NCI-H510A treated with DMSO at 0.1 percent for 48 hours (cell line): ENCODE measurements at places on chromosomes 7 and 10.

DNA sequence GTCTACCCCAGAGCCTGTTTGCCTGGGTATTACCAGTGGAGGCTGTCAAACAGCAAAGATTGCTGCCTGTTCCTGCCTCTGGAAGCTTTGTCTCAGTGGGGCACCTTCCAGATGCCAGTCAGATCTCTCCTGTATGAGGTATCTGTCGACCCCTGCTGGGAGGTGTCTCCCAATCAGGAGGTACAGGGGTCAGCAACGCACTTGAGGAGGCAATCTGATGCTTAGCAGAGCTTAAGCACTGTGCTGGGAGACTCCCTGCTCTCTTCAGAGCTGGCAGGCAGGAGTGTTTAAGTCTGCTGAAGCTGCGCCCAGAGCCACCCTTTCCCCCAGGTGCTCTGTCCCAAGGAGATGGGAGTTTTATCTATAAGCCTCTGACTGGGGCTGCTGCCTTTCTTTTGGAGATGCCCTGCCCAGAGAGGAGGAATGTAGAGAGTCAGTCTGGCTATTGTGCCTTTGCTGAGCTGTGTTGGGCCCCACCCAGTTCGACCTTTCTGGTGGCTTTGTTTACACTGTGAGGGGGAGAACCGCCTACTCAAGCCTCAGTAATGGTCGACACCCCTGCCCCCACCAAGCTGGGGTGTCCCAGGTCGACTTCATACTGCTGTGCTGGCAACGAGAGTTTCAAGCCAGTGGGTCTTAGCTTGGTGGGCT lies 62.2 kb downstream of the PPP1R9A start:
- no peak for DNase-seq

- no peak for DNase-seq
Measured at GRCh38 chr7:142319970-142320369, 62.1 kb upstream of the PRSS58 start.

DNA sequence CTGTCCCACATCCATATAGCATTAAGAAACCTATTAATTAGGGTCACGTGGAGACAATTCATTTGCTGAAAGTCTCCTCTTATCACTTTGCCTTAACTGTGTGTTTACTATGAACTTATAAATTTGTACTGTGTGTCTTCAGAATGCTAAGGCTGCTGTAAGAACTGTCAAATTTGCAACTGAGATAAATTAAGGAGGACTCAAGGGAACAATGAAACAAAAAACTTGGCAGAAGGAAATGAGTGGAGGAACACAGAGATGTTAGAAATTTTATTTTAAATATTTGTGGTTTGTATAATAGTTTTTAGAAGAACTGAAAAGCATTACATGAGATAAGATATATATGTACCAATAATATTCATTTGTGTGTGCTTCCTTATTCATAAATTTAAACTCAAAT lies 1005.3 kb upstream of the SORCS1 start:
- DNase-seq = no peak

DNA sequence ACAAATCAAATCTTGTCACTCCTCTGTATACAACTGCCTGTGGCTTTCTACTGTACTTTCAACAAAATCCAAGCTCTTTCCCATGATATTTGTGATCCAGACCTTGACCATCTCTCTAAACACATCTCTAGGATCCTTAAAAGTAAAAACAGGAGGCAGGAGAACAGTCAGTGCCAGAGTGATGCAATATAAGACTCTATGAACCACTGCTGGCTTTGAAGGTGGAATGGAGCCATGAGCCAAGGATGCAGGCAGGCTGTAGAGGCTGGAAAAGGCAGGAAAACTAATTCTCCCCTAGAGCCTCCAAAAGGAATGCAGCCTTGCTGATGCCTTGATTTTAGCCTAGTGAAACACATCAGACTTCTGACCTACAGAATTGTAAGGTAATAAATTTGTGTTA lies 45.5 kb upstream of the LRRN3 start:
- no peak for DNase-seq

GRCh38 chr7:96953676-96954513 lies 51.5 kb upstream of the DLX6 start:
- no peak for DNase-seq

DNA sequence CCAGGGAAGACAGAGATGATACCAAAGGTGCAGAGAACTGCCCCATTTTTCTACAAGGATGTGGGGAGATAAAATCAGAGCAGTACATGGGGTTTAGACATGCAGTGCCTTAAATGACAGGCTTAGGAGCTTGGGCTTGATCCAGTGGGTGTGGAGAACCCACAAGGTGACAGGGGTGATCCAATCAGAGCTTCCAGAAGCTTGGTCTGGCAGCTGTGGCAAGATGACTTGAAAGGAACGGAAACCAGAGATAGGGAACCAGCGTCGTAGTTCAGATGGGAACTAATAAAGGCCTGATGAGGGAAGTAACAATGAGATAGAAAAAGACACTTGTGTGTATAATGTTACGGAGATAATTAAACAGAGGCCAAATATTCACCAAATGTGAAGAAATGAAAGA lies 80.7 kb downstream of the SLC37A3 start:
- DNase-seq = no peak

- no peak for DNase-seq
Measured at GRCh38 chr10:126504761-126505112, 116.5 kb upstream of the ADAM12 start.

GRCh38 chr10:132402781-132403241 lies 5.8 kb downstream of the PWWP2B start:
- no peak for DNase-seq

- DNase-seq = no peak
Measured at GRCh38 chr7:1290679-1291356, 58.1 kb downstream of the UNCX start.
